ENCODE measurements at places on chromosomes 16 and 17.

DNA sequence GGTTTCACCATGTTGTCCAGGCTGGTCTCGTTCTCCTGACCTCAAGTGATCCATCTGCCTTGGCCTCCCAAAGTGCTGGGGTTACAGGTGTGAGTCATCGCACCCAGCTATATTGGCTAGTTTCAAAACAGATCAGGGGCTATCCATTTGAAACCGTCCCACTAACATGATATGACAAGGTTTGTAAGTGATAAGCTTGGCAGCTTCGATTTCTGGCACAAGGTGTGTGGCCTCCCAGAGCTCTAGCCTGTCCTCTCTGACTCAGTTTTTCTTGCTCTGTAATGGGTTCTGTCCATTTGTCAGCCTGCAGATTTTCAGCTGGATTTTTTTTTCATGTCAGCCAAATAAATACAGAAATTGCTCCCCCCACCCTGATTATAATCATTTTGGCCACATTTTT, 31.8 kb upstream of the TENT4B start:
- DNase-seq = no peak

DNA sequence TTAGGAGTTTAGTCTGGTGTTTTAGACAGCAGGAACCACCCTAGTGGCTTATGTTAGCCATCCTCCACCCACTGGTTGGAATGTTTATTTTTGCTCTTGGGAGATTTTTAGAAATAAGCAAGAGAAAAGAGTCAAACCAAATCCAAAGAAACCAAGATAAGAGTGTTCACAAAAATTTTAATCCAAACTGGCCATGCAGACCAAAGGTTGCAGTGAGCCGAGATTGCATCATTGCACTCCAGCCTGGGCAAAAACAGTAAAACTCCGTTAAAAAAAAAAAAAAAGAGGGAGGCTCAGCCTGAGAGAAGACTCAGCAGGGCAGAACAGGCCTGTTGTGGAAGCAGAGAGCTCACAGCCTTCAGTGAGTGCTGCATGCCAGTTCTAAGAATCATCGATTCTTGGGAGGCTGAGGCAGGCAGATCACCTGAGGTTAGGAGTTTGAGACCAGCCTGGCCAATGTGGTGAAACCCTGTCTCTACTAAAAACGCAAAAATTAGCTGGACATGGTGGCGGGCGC, 12.2 kb upstream of the C16orf54 start:
- DNase-seq = no peak

- DNase-seq = no peak
These were observed 60.0 kb downstream of the KLHDC4 start for GRCh38 chr16:87705771-87706277.

DNA sequence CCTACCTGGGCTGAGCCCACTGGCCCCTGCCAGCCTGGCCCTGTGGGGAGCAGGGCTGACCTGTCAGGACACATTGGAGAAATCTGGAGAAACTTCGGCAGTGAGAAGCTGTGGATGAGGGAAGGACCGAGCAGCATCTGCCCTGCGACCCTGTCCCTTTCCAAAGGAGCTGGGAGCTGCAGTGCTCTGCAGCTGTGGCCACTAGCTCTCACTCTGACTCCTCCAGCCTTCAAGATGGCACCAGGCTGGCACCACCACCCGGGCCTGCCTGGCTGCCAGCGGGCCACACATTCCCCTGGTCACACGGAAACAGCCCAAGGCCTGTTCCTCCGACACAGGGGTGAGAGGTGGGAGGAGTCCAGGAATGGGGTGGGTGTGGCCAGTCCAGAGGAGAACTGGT, 30.1 kb downstream of the CD300LG start:
- no peak for DNase-seq

GRCh38 chr16:12504312-12504711, 299.4 kb downstream of the CPPED1 start:
- no peak for DNase-seq

DNA sequence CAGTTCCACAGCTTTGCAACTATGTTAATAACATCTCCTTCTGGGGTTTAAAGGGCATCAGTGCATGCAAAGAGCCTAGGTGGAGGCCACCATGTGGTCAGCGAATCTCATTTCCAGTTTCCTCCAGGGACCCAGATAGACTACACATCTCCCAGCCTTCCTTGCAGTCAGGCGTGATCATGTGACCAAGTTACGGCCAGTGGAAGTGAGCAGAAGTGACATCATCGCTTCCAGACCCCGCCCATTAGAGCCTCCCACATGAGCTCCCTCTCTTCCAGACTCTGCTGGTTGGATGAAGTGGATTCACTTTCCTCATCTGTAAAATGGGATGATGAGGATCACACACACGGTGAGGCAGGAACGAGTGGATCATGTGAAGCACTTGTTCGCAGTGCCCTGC, 27.4 kb upstream of the KDM8 start:
- DNase-seq = peak; percentile 26

DNA sequence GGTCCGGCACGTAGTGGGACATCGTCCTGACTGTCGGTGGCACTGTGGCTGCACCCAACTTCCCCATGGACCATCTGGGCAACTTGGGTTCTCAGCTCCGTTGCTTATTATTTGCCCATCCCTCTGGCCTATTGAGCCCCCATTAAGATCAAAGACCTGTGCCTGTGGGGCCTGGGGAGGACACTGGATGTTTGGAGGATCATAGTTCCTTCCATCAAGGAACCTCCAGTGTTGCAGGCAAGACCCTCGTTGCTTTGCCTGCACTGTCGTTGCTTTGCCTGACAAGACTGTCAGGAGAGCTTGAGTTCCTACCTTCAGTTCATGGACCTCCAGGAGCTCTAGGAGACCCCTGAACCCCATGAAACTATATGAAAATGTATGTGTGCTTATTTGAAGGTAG, 127.2 kb downstream of the CCDC144A start:
- DNase-seq = no peak

- DNase-seq = no peak
These were observed 129.8 kb downstream of the NTN1 start for GRCh38 chr17:9151091-9151490.

- DNase-seq = no peak
These were observed 335.9 kb upstream of the TNRC6C start for GRCh38 chr17:77622647-77623046.

DNA sequence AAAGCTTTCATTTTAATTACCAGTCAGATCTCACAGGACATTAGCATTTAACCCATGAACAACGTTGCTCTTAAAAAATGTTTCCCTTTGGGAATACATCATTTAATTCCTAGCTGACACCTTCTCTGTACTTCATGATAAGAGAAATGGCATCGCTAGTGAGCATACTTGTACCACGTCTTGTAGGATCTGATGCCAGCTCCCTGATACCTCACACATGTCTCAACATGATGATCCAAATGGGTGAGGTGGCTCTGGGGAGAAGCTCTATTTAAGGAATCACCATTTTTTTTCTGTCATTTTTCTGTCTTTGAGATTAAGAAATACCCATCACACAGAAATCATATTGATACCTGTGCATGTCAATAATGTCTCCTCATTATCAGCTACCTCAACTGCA, 772.1 kb upstream of the CA10 start:
- DNase-seq = no peak

DNA sequence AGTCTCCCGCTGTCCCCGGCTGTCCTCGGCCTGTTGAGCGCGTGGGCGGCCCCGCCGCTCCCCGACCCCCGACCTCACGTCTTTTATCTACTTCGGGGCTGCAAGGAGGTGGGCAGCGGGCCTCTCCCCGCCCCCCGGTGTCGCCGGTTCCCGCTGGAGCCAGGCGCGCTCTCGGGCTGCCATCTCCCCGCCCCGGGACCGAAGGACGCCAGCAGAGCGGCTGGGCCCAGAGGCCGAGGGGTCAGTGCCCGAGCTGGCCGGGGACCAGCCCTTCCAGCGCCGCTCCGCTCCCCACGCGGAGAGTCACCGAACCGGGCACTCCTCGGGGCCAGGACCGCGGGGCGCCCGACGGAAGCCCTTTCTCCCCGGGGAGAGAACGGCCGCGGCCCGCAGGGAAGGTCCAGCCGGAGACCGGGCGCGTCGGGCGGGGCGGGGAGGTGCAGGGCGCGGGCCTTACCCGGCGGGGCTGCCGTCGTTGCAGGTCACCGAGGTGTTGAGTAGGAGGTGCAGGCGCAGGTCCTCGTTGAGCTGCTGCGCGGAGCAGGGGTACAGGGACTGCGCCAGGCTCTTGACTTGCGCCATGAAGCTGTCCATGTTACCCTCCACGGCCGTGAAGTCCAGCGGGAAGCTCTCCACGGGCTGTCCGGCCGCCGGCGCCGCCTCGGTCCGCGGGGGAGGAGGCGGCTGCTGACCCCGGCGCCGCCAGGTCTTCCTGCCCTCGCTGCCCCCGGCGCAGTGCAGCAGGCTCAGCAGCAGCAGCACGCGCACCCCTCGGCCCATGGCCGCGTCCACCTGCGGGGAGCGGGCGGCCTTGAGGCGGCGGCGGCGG, 643 bp downstream of the NOTUM start:
- no peak for DNase-seq

GRCh38 chr17:37322106-37322505, 53.7 kb upstream of the C17orf78 start:
- no peak for DNase-seq

DNA sequence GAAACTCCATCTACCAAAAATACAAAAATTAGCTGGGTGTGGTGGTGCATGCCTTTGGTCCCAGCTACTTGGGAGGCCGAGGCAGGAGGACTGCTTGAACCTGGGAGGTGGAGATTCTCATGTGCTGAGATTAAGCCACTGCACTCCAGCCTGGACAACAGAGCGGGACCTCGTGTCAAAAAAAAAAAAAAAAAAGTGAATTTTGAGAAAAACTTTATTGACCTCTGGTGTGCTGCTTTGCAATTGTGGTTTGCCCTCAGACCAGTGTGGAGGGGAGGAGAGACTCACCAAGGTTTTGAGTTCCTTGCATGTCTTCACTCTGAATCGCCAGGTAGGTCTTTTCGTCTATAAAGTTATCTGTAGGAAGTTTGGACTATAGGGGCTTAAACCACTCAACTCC, 145.2 kb downstream of the CPPED1 start:
- no peak for DNase-seq

GRCh38 chr17:81967533-81968395, 6.8 kb upstream of the NOTUM start:
- peak; percentile 54 for DNase-seq

DNA sequence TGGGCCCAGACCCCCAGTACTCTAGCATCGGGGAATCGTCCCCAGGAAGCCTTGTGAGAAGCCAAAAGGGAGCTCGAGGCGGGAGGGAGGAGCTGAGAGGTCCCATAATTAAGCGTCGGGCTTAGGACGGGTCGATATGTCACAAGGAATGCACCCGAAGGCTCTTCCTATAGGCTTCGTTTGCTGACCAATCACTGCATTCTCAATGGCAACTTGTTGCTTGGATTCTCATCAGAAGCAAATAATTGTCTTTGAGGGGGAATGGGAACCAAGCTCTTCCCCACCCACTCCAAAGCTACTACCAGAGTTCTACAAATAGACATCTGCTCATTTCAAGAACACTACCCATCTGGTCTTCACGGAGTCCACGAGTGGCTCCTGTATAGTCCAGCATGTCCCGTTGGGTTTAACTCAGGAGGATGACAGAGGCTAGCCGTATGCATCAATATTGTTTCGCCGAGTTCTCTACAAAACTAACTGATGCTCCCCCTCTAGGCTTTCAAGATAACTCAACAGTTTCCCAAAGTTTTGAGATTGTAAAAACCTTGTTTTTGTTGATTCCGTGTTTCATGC, 628 bp upstream of the BLMH start:
- peak; percentile 35 for DNase-seq

GRCh38 chr17:17570140-17570797, 21.2 kb downstream of the PEMT start:
- DNase-seq = peak; percentile 37

Data from A172 (cell line).